Activated CD8-positive, alpha-beta memory T cell treated with anti-CD3 and anti-CD28 coated beads for 48 hours (primary cell): ENCODE measurements at places on chromosomes 11 and 22.

- DNase-seq: no peak
Measured at GRCh38 chr11:4830346-4830745, 9.2 kb downstream of the OR51F2 start.

- DNase-seq: no peak
Measured at GRCh38 chr11:132111838-132112237, 741.4 kb downstream of the NTM start.

DNA sequence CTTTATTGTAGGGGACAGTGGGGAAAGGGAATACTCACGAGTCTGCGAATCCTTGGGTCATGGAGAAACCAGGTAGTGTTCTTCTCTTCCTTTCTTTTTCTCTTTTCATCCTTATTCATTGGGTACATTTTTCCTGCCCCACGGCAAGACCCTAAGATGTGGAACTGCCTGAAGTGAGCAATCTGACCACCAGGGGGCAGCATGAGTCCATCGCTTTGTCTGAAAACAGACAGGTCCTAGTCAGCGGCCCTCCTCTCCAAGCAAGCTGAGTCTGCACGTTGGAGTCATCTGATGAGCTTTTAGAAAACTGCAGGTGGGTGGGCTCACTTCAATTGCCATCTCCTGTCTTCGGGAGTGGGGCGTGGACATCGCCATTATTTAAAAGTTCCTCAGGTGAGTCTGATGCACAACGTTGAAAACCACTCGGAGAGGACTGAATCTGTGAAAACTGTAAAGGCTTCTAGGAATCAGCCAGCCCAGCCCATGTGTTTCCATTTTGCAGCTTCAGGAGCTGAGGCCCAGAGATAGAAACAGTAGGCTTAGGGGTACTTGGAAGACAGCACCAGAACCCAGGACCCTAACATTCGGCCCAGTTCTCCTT, 34.0 kb upstream of the FBXO3 start:
- peak; percentile 92 for DNase-seq

- no peak for DNase-seq
Measured at GRCh38 chr11:47606731-47607130, 12.5 kb upstream of the C1QTNF4 start.

GRCh38 chr11:133778161-133778560, 67.2 kb downstream of the SPATA19 start:
- no peak for DNase-seq

DNA sequence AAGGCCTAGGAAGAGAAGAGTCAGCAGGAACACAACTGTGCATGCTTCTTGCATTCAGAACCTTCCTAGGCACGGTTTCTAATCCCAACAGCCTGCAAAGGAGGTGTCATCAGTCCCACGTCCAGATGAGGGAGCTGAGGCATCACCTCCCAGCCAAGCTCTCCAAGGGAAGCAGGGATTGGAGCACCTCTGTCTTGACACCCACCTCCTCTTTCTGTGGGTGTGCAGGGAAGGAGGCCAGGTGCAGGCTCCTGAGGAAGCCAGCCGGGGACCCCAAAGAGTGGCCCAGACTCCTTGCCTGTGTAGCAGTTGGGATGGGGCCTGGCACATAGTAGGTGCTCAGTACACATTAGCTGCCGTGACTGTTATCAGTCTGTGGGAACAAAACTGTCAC, 2.0 kb downstream of the PNPLA5 start:
- no peak for DNase-seq

- DNase-seq: no peak
Measured at GRCh38 chr11:40384991-40385390, 1074.5 kb downstream of the LRRC4C start.

DNA sequence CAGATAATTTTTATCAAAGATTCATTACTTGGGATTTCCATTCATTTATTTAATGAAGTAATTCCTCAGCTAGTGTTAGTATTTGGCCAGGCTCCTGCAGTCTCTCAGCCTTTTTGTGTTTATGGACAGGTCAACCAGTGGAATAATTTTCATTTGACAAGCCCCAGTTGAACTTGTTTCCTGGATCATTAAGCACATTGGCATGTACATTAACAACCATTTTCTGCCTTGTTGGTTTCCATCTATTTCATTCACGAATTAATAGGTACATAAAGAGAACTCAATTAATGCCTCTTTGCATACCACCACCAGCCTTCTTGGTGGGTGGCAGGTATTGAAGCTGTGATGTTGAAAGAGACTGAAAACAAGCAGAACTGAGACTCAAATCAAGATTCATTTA, 745.2 kb downstream of the KCNA4 start:
- no peak for DNase-seq
